ENCODE measurements at places on chromosomes 16 and 17.
A peak's percentile ranks its signal among the peaks of the same experiment; 100 is the strongest.

- peak; percentile 55 for DNase-seq
These were observed 1.3 kb downstream of the ZNF276 start for GRCh38 chr16:89722392-89723278.

- no peak for DNase-seq
These were observed 18.9 kb downstream of the C17orf75 start for GRCh38 chr17:32323046-32323445.

GRCh38 chr16:73152386-73153125 is 104.6 kb upstream of the ZFHX3 start:
- DNase-seq = peak; percentile 32

DNA sequence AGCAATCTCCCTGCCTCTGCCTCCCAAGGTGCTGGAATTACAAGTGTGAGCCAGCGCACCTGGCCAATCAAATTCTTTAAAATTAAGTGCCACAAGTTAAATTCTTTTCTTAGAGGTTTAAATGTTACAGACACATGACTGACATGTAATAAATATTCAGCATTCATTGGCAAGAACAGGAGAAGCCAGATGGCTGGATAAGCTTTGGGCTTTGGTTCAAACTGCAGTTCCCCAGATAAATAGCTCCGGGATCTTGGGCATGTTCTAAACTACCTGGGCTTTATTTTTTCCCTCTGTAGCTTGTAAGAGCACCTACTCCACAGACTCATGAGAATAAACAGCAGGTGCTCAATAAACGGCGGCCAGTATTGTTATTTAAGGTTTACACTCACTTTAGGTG is 34.1 kb downstream of the ABAT start:
- DNase-seq = no peak

DNA sequence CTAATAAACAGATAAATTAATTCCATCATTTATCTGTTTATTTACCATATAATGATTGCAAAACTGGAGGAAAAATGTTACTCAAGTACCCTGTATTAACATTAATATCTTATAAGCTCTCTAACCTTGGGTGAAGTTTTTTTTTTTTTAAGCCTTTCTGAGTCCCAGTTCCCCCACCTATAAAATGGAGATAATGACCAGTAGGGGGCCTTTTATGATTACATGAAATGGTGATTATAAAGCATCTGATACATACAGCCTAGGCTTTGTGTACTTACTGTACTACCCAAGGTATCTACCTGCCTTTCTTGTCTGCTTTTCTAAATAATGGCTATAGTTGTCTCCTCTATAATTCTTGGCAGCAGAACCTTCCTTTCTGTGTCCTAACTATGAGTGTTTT is 22.6 kb downstream of the LRRC36 start:
- DNase-seq = no peak

GRCh38 chr16:89859615-89860007 is 13.8 kb upstream of the TCF25 start:
- DNase-seq = no peak

DNA sequence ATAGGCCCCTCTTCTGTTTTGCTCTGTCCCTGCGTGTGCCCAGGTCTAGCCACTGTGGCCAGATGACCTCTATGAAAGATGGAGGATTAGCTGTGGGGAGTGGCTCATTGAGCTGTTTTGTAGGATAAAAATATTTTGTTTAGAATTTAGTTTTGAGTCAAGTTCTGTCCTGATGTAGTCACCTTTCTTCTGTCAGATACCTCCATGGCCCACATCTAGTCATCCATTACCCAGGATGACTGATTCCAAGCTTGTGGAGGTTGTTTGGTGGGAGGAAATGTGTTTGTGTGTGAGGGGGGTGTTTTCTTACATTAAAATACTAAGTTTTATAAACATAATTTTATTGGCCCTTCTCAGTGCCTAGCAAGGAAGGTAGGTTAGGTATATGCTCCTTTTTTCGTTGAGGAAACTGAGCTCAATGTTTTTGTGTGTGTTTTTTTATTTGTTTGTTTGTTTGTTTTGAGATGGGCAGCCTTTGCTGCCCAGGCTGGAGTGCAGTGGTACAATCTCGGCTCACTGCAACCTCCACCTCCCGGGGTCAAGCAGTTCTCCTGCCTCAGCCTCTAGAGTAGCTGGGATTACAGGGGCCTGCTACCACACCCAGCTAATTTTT is 16.3 kb downstream of the SNX11 start:
- DNase-seq = no peak

DNA sequence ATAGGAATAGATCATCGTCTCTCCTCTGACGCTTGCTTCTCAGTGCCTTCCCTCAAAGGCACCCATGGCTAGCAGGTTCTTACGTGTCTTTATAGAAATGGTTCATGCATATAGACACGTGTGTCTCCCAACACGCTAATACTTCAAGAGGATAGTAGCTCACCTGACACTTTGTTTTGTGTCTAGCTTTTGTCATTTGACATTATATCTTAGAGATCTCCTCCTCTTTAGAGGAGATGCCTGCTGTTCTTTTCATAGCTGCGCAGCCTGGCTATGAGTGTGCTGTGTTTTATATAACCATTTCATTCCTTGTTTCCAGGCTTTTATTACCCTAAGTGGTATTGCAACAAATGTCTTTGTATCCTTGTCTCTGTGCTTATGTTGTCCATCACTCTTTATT is 411.7 kb downstream of the CPPED1 start:
- DNase-seq = no peak

GRCh38 chr17:45410144-45411091 is 22.3 kb downstream of the ARHGAP27 start:
- no peak for DNase-seq

DNA sequence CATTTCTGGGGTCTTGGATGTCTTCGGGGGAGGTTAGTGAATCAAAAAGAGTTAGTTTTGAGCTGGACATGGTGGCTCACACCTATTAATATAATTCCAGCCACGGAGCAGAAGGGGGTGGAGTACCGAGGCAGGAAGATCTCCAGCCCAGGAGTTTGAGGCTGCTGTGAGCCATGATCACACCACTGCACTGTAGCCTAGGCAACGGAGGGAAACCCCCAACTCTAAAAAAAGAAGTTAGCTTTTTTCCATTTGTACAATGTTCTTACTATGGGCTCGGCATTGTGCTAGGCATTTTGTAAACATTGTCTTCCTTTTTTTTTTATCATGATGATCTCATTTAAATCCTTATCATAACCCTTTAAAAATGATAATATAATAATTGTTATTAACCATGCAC is 8.3 kb upstream of the SNF8 start:
- DNase-seq = no peak

- no peak for DNase-seq
These were observed 193.4 kb downstream of the LGALS9B start for GRCh38 chr17:20273741-20274500.

DNA sequence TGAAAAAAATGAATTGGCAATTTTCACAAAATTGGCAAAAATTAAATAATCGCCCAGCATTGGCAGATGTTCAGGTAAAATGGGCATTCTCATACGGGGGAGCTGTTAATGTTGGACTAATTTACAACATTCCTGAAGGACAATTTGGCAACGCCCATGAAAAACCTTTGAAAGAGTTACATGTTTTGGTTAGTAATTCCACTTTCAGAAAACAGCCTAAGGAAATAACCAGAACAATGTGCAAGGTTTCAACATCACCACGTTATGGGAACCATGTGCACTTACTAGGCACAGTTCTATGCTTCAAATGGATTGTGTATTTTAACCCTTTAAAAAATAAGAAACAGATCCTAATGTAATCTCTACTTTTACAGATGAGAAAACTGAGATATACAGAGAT is 62.7 kb downstream of the CDYL2 start:
- no peak for DNase-seq

GRCh38 chr16:62638964-62639870 is 603.0 kb upstream of the CDH8 start:
- DNase-seq = no peak

- DNase-seq = no peak
These were observed 368.8 kb downstream of the SEC14L1 start for GRCh38 chr17:77509599-77509998.

- DNase-seq = peak; percentile 99
These were observed at the start of gene SMPD3 for GRCh38 chr16:68448360-68448970. Gene SMPD3 (minus strand): TSS chr16:68448508. CDS start chr16:68372181, 76,327 bp downstream.

- no peak for DNase-seq
These were observed 14.4 kb downstream of the CANT1 start for GRCh38 chr17:78995022-78995760.

DNA sequence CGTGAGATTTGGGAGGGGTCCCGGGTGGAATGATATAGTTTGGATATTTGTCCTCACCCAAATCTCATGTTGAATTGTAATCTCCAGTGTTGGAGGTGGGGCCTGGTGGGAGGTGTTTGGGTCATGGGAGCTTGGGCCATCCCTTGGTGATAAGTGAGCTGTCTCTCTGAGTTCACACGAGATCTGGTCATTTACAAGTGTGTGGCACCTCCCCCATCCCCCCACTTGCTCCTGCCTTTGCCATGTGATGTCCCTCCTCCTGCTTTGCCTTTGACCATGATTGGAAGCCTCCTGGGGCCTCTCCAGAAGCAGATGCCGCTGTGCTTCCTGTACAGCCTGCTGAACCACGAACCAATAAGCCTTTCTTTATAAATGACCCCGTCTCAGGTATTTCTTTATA is 21.3 kb upstream of the BAIAP2 start:
- no peak for DNase-seq

- no peak for DNase-seq
These were observed 41.4 kb downstream of the DDX19A start for GRCh38 chr16:70388006-70388680.

- no peak for DNase-seq
These were observed 2.8 kb downstream of the SNRNP25 start for GRCh38 chr16:56231-56927.

DNA sequence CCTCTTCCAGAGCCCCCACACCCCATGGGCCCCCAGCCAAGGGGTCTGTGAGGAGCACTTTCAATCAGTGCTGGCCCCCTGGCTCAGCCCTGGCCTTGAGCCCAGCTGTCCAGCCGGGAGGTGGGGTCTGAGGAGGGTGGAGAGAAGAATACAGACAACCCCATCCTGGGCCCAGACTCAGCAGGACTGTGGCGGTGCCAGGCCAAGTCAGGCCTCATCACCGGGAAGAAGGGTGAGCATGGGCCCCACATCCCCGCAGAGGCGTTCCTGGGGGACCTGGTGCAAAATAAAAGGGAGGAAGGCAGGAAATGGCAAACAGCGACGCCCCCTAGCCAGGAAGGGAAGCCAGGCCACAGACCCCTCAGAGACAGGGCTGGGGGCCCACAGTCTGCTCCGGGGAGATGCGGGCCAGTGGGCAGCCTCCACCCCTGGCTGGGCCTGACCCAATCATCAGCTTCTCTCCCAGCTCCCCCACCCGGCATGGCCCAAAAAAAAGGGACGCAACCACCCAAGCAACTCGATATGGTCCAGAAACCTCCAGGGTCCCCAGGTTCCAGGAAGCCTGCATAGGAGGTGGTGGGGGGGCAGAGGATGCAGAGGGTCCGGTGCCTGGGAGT is 20.6 kb downstream of the ZNF423 start:
- DNase-seq = peak; percentile 61

DNA sequence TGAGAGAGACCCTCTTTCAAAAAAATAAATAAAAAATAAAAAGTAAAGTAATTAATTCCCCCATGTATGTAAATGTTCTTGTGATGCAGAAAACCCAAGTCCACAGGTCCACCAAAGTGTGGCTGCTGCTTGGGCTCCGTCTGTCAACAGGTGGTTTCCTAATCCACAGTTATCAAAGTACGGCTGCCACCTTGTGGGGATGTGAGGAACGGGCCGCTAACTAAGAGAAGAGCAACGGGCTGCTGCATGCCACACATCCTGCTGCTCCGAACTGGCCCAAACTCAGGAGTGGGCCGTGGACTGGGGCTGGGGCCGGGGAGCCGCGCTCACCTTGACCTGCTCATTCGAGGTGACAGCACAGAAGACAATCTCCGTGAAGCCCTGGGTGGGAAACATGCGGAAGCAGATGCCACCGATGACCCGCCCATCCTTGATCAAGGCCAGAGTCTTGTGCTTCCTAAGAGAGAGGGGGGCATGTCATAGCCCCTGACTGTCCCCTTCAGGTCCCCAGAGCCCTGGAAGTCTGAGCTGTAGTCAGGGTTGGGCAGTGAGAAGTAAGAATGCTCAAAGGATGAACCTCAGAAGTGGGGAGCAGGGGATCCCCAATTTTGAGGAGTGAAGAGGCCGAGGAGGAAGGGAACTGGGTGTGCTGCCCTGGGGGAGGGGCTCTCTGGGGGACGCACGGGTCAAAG is 4.3 kb downstream of the KAT2A start:
- DNase-seq = peak; percentile 91

GRCh38 chr16:9177861-9178260 is 86.4 kb downstream of the HAPSTR1 start:
- DNase-seq = no peak

GRCh38 chr16:86952769-86953168 is 364.4 kb downstream of the C16orf95 start:
- no peak for DNase-seq

GRCh38 chr17:80164185-80164584 is 5.6 kb upstream of the CARD14 start:
- no peak for DNase-seq

- peak; percentile 97 for DNase-seq
These were observed 59.1 kb downstream of the OR1D5 start for GRCh38 chr17:3004150-3004801.

- DNase-seq = no peak
These were observed 8.2 kb downstream of the NPTX1 start for GRCh38 chr17:80468242-80468641.

DNA sequence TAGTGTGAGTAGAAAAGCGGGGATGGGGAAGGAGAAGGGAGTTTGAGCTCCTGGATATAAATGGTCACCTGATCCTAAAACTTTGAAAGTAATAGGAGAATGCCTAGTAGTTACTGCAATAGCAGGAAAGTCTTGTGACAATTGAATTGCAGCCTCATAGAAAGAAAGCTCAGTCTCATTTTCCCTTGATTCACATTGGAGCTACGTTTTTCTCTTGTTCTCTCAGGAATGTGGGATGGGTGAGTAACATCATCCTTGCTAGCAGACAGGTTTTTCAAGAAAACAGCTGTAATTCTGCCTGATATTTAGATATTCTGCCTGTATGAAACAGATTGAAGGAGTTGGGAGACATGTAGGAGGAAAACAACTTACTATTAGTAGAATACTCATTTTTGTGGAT is 25.3 kb downstream of the SF3B3 start:
- no peak for DNase-seq

GRCh38 chr16:26567356-26567755 is 499.4 kb upstream of the C16orf82 start:
- DNase-seq = no peak

Measured in hepatocyte (in vitro differentiated cells).